ENCODE measurements at places on chromosomes 6 and 20.

GRCh38 chr6:22819209-22819608 is 249.8 kb downstream of the HDGFL1 start:
- DNase-seq, result no peak

DNA sequence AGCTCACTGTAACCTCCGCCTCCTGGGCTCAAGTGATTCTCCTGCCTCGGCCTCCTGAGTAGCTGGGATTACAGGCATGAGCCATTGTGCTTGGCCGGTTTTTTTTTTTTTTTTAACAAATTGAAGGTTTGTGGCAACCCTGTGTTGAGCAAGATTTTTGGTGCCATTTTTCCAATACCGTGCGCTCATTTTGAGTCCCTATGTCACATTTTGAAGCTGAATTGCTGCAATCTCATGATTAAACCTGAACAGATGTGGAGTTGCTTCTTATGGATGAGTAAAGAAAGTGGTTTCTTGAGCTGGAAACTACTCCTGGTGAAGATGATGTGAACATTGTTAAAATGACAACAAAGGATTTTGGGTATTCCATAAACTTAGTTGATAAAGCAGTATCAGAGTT is 16.6 kb downstream of the SASH1 start:
- no peak for DNase-seq

DNA sequence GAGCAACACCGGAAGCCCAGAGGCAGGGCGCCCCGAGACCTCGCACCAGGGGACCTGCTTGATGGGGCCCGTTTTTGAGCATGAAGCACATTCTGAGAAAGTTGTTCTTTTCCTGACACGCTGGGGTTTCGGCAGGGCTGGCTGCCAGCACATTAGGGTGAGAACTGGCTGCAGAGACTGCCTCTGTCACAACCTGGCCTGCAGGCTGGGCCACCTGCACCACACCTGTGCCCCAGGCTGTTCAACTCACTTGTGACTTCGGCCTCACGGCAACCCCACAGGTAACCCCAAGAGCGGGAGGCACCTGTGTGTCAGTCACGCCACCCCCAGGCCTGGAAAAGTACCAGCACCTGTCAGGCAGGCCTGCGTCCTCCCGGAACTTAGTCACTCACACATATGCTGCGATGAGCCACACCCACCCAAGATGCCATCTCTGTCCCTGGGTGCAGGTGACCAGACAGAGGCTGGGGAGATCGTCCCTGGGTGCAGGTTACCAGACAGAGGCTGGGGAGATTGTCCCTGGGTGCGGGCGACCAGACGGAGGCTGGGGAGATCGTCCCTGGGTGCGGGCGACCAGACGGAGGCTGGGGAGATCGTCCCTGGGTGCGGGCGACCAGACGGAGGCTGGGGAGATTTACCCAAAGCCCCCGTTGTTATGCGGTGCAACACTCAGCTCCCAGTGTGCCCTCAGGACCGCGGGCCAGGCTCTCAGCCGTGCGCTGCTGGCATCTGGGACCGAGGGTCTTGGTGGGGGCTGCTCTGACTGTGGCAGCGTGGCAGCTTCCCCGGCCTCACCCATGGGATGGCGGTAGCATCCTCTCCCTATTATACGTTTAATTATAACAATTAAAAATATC is 82.5 kb upstream of the BHLHE23 start:
- DNase-seq, result no peak

DNA sequence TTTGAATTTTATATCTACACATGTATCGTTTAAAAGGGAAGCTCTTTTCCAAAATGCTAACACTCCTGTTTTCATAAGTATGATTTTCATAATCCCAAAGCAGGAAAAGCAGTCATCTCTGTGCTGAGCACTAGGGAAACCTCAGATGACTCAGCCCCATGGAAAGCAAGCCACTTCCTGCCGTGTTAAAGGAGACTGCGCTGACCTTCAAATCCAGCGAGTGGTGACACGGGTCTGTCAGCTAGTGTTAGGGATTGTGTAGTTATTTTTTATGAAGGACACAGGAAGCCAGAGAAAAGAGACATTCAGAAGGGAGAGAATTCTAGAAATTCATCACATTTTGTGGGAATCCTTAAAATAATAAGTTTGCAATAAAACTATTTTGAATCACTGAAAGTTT is 57.0 kb upstream of the CD93 start:
- peak; percentile 56 for DNase-seq

DNA sequence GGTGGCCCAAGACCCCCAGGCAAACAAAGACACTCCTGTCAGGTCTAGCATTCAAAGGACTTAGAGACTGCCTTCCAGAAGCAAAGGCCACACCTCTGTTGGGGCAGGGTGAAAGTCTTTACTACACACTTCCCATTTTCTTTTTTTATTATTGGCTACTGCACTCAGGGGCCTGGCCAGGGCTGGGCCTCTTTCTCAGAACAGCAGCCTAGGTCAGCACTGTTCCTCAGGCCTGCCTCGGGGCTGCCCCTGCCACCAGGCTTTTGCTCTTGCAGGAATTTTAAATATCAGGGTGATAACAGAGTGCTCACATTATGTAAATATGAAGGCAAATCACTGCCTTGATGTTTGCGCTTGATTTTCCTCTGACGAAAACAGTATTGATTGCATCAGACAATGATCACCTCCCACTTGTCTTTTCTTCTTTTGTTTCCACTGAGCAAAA is 18.5 kb downstream of the GSTA4 start:
- DNase-seq, result peak; percentile 20

DNA sequence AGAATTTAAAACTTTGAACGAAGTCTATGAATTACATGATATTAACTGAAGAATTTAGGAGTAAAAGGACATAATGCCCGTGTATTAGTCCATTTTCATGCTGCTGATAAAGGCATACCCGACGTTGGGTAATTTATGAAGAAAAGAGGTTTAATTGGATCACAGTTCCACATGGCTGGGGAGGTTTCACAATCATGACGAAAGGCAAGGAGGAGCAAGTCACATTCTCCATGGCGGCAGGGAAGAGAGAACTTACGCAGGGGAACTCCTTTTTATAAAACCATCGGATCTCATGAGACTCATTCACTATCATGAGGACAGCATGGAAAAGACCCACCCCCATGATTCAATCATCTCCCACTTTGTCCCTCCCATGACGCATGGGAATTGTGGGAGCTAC is 210.6 kb downstream of the CD83 start:
- DNase-seq, result no peak

DNA sequence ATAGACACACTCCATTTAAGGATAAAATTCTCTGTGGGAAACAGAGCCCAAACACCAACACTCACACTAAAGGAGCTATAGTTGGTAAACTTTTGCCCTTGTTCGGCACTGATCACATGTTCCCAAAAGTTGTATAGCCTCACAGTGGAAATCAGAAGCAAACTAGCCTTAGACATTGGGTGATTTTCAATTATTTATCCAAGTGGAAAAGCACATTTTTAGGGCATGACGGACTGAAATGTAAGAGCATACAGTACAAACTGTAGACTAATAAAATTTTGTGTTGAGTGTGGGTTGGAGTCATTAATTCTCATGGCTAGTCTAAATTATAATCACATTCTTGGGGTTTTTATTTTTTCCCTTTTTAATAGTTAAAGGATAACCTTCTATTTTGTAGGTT is 202.4 kb downstream of the MOXD1 start:
- no peak for DNase-seq

DNA sequence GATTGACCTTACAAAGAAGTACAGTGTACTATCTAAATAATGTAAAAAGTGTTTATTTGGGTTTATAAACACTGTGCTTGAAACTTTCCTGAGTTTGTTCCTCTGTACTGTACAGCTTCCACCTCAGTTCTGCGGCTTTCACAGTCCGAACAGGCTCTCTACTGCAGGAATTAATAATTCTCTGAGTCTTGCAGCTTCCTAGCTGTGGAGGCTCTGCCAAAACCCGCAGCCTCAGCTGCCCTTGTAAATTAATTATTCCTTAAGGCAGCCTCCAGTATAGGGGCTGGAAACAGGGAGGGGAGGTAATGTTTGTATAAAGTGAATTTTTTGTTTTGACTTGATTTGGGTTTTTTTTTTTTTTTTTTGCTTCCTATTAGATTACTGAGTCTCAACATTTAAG is 19.2 kb downstream of the TSPYL4 start:
- DNase-seq, result no peak

GRCh38 chr20:45311589-45312211 is 3.6 kb upstream of the MATN4 start:
- peak; percentile 56 for DNase-seq

DNA sequence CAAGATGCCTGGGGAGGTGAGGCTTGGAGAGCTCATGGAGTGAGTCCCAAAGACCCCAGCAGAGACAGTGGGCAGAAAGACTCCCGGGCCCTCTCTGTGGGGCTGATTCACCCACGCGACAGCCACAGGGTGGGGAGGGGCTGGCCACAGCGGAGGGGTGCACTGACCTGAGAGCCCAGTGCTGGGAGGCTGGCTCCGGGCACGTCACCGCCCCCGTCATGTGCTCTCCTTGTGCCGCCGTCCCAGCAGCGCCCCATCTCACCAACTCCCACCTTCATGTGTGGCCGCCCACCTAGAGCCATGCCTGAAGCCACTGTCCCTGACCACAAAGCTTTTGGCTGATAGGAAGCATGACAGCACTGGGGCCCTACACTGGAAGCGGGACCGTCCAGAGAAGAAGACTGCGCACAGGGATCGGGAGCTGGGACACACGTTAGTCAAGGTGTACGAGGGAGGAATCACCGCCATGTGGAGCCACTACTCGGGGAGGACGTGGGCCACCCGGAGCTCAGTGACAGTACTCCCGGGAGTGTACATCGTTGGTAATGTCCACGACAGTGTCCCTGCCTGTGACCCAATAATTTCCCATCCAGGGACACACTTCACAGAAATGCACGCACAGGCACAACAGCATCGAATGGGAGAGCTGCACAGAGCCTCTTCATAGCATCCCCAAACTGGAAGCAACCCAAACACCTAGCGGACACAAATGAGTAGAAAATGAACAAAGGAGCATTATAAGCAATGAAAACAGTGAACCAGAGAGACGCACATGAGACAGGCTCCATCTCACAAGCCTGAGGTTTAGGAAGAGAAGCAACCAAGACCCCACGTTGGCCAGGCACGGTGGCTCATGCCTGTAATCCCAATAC is 28.4 kb upstream of the FOXC1 start:
- DNase-seq, result no peak

- no peak for DNase-seq
These were observed 6.4 kb downstream of the TPMT start for GRCh38 chr6:18148304-18149025.

DNA sequence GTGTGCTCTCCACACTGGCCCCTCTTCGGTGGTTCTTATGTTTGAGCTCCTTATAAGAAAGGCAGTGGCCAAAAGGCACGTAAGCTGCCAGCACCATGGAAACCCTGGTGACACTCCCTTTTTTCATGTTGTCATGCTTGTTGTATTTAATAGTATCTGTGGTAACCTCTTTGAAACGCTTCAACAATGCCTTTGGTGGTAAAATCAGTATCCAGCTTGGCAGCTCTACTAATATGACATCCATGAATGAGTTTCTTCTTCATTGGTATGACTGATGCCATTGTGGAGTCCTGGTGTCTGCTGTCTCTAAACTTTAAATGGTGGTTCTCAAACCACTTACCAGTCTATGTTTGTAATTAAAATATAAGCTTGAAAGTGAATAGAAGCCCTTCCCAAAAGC is 10.7 kb upstream of the MYLK2 start:
- DNase-seq, result no peak

Measured in KBM-7 (cell line).